ENCODE measurements at places on chromosomes 5 and 9.

DNA sequence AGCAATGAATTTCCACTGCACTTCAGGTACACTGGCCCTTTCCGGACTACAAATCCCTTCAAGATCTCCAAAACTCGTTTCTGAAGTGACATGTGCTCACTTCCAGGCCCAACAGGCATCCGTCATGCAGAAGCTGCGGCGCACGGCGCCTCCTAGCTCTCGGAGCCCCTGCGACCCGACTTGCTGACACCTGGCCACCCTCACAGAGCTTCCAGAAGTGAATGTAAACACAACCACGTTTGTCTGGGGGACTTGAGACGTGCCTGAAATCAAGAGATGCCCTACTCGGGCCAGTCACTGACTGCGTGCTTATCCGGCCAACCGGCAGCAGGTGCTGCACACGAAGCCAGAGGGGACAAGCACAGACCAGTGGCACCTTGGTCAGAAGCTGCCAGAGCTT is 4.9 kb upstream of the LHX3 start:
- no peak for DNase-seq

DNA sequence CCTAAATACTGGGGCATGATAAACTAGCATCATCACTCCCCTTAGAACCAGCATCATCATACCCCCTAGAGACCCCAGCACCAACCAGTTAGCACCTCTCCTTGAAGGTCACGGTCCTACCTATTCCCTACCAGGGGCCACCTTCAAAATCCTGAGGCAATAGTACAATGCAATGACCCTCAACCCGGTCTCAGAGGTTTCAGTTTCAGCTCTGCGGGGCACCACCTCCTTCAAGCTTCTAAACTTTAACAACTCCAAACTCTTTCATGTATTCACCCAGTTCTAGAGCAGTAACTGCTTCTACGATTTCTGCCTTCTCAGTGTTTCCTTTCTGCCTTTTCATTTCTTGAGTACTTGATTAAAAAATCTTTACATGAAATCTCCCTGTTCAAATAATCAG is 130.1 kb upstream of the EPB41L4A start:
- DNase-seq = no peak

- DNase-seq = no peak
These were observed 4.8 kb downstream of the PSMD5 start for GRCh38 chr9:120837921-120838320.

DNA sequence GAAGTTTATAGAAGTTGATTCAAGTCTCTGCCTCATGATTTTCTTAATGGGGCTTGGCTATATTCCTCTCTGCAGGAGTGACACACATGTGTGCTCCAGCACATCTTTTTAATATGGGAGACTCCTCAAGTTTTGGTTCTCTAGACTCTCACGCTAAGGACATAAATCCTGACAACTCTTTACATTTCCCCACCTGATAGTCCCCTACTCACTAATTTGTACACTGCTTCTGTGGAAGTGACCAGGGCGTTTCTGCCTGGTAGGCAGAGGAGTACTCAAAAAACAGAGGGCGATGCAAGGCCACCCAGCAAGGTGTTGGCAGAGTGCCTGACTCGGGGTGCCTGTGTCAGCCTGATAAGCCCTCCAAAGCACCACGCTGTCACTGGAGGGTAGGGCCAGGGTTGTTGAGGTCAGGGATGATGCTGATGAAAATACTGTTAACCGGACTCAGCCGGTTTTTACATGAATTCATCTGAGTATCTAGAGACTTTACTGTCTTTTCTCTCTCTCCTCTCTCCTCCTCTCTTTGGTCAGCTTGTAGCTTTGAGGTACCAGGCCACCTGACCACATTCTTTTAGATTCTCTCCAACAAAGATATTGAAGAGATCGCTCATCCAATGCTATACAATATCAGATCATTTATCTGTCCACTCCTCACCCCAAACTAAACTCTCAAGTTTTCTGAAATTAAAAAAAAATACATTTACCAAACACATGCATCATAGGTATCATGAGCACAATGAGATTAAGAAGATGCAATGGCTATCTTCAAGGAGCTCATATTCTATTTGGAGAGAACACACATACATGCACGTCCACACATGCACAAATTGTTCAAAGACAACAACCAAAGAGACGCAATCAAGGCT is 205.2 kb downstream of the PIK3R1 start:
- no peak for DNase-seq

GRCh38 chr5:138352071-138352721 is at the start of gene KDM3B:
TSS of gene KDM3B (plus strand) at chr5:138352685. CDS start at chr5:138352796, 111 bp downstream.
- peak; percentile 99 for DNase-seq

DNA sequence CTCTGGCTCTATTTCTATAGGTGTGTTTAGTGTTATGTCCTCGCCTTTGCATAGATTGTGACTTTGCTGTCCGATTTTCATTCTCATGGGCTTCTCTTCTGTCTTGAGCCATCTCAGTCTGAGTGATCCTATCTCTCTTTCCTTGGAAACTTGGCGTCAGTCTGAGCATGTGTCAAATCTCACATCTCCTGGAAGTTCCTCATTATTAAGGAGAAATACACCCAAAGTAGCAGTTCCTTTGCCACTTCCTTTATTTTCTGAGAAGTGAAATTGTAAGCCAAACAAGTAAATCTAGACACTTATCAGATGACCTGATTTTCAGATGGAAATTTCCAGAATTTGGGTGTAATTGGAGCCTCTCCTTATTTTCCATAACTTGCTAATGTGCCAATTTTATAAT is 126.9 kb upstream of the ANKH start:
- DNase-seq = no peak

DNA sequence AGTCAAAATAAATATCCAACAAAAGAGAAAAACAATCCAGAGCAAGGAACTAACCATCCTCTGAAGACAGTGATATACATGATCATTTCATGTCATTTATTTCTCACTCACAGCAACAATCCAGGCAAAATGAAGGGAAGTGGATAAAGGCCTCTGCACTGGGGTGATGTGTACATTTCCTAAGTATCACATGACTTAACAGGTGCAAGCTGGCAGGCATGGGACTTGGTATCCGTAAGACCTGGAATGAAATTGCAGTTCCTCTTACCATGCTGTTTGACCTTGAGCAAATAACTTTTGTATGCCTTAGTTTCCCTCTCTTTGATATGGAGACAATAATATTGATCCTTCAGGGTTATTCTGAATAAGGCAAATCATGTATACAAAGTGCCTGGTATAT is 77.6 kb downstream of the PRLR start:
- no peak for DNase-seq

DNA sequence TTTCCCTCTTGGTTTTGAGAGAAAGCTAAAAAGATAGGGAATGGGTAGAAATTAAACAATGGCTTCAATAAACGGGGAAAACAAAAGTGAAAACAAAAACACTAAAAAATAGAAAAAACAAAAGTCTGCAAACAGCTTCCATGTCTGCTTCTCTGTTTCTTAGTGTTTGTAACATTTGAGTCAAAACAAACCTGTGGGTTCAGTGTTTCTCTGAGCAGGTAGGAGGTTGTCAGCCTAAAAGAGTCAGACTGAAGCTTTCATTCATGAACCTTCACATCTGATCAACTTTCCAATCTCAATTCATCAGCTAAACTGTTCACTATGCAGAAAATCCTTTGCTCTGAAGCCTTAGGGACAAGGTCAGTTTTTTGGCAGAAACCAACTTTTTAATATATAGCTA is 102.5 kb upstream of the ADAMTS16 start:
- no peak for DNase-seq

DNA sequence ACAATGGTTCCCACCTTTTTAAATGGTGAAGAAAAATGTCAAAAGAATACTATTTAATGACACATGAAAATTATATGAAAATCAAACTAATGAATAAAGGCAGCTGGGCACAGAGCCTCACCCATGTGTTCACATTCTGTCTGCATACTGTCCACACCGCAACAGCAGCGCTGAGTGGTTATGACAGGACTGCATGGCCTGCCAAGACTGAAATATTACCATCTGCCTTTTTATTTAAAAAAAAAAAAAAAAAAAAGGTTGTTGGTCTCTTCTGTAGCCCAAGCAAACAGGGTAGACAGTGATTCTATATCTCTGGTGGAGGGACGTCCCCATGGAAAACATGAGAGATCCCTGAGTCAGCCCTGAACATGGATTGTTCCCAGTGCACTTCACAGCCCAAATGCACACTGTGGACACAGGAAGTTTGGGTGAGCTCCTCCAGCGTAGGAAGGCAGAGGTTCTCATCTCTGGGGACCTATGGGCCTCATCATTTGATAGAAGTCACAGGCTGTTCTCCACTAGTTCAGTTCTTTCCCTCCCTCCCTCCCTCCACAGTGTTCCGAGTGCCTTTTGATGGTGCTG is 44.9 kb upstream of the SHC3 start:
- no peak for DNase-seq

DNA sequence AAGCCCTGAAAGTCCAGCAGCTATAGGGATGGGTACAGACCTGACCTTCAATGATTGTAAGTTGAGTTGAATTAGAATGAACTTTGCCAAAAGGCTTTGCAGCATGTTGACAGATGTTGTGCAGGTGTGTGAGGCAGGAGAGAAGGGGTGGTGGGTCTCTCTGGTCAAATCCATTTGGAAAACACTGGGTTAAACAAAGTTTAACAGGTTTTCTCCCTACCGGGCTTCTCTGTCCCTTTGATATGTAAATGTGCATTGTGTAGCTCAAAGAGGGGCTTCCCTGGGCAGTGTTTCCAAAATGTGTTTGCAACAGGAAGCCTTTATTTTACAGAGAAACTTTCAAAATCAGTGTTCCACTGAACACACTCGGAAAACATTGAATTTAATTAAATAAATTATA is 72.1 kb upstream of the BRINP1 start:
- no peak for DNase-seq

DNA sequence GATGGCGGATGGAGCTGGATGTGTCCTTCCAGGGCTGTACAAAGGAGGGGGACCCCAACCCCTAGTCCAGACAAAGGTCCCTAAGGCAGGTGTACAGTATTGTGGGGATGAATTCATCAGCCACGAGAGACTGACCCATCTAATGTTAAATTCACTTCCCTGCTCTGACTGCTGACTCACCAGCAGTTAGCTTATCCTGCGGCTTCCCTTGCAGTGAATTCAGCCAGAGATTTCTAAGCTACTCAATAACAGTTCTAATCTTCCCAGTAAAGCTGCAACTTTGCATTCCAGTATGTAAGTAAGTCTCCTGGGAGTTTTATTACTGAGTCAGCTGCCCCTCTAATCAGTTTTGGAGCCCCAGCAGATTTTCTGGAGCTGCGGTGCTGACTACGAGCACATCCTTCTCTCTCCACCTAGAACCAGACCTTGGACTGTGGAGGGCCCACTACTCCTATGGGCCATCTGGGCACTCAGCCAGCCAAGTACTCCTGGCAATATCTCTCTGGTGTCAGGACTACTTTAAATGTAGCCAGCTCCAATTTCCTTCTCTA is 16.1 kb downstream of the B4GALT1 start:
- DNase-seq = no peak

- no peak for DNase-seq
These were observed 211.2 kb downstream of the GLIS3 start for GRCh38 chr9:4088679-4089078.
